ENCODE measurements at places on chromosomes 1 and 21.

DNA sequence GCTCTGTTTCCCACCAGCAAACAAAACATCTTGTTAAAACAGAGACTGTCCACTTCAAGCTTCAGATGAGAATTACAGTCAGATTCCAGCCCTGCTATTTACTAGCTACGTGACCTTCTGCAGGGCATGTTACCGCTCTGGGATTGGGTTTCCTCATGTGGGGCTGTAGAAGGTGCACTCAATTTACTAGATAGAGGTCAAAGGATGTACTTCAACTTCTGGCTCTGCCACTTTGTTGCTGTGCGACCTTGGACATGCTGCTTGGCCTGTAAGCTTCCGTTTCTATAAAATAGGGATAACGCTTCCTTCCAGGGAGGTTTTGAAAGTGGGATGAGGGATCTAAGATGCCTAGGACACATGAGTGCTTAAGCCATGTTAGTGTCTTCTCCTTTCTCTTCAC is 46.0 kb upstream of the LRIG2 start:
- DNase-seq = no peak

- DNase-seq = peak; percentile 61
Measured at GRCh38 chr1:157963713-157964112, 29.7 kb upstream of the KIRREL1 start.

- DNase-seq = no peak
Measured at GRCh38 chr1:223231011-223231572, 88.0 kb upstream of the TLR5 start.

DNA sequence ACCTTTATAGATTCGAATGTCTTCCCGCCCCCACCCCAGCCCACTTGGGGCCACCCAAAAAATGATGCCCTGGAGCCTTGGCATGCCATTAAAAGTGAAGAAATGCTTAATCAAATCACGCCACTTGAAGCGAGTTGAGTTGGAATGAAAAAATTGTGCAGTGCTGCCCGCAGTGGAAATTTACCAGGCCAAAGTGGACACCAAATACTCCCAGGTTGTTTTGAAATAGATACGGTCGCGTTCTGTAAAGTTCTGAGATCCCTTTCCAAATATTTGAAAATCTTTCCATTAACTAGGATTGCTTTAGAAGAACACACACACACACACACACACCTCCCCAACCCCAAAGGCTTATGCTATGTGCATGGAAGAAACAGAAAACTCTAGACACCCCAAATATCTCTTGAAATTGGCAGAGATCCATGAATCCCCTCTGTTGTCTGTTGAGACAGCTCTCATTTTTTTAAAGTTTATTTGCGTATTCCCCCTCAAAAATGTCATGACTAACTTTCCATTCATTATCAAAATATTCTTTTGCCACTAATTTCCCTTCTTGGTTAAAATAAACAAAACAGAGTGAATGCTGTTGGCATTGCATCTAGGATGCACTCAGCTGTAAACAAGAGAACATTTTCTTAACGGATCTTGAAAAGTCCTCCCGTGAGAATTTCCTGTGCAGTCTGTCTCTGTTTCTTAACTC is 142.3 kb upstream of the KCNE2 start:
- DNase-seq = no peak

- DNase-seq = no peak
Measured at GRCh38 chr1:33348194-33348593, 27.3 kb upstream of the A3GALT2 start.

GRCh38 chr1:18734461-18735223 is 104.0 kb downstream of the PAX7 start:
- no peak for DNase-seq

GRCh38 chr1:168906367-168906766 is 177.4 kb upstream of the DPT start:
- no peak for DNase-seq

GRCh38 chr1:219174460-219175211 is 958 bp downstream of the LYPLAL1 start:
- no peak for DNase-seq

GRCh38 chr1:173479649-173480048 is 2.5 kb downstream of the PRDX6 start:
- no peak for DNase-seq

GRCh38 chr1:87156124-87156523 is 172.6 kb upstream of the LMO4 start:
- no peak for DNase-seq

GRCh38 chr1:208834381-208835096 is 590.4 kb upstream of the PLXNA2 start:
- DNase-seq = no peak

DNA sequence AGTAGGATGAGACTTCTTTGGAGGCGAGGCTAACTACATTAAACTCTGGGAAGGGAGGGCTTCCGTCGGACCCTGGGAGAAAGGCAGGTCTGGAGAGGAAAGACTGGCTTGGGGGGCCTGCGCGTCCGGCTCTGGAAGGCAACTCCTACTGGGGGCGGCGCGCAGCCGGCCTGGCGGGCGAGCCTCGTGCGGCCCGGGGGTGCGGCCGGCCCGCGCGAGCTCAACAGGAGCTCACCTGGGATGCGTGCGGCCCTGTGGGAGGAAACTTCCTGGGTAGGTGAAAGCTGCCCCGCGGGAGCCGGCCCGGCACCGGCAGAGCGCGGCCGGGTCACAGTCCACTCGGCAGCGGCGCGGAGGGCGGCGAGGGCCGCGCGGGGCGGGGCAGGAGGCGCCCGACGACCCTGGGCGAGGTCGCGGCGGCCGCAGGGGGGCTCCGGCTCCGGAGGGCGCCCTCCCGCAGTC is 449 bp downstream of the EPS15 start:
- DNase-seq = peak; percentile 47

DNA sequence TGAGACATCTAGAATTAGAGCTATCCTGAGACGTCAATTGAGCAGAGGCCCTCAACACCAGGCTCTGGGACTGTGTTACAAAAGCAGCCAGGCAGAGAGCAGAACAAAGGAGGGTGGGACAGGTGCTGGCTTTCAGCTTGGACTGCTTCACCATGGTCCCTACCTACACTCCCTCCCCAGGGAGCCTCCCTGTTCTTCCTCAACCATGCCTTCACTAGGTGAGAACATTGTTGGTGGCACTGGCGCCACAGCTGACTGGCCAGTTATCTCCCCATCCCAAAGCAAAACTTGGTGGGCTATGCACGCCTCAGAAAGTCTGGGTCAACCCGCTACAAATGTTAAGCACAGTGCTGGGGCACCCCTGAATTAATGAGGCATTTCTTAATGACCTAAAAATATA is 87.8 kb downstream of the NMNAT2 start:
- DNase-seq = no peak

GRCh38 chr1:167156466-167156865 is 62.6 kb downstream of the STYXL2 start:
- no peak for DNase-seq

- no peak for DNase-seq
Measured at GRCh38 chr1:32786856-32787255, 30.3 kb downstream of the YARS1 start.

- DNase-seq = peak; percentile 44
Measured at GRCh38 chr21:46325073-46325912, 1.3 kb downstream of the PCNT start.

GRCh38 chr1:175419684-175420517 is 227.3 kb upstream of the KIAA0040 start:
- DNase-seq = no peak

- no peak for DNase-seq
Measured at GRCh38 chr1:44576456-44577150, 97.7 kb downstream of the TMEM53 start.

DNA sequence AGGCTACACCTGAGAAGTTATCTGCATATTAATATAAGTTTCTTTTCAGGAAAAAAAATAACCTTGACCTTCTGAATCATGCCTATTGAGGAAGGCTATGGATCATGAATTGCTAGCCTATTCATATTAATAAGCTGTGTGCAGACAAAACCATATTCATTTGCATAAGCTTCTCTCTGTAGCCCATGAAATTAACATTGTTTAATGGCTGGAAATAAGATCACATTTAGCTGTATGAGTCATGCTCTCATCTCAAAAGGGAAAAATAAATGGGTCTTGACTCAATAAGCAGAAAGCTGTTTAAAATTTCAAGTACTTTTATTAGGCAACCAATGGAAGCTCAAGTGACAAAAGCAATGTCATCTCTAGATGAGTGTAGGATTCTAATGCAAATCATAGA is 330.0 kb upstream of the DEPDC1 start:
- DNase-seq = no peak

DNA sequence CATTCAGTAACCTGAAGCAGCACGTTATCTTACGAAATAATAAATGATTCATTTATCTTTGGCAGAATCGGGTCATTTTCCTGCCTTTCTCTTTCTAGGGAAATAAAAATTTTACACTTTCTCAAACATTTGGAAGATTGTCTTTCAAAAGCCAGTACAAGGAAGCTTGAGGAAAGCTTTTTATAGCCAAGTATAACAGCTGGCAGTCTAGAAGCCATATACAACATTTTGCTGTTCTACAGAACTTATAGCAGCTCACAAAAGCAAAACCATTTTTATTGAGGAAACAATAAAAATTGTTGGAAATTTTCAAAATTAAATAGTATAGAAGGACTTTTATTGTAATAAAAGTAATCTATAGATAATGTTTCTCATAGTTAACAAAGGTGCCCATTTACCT is 448.6 kb downstream of the SMYD3 start:
- no peak for DNase-seq

GRCh38 chr1:163094182-163094581 is 25.0 kb downstream of the RGS4 start:
- no peak for DNase-seq

DNA sequence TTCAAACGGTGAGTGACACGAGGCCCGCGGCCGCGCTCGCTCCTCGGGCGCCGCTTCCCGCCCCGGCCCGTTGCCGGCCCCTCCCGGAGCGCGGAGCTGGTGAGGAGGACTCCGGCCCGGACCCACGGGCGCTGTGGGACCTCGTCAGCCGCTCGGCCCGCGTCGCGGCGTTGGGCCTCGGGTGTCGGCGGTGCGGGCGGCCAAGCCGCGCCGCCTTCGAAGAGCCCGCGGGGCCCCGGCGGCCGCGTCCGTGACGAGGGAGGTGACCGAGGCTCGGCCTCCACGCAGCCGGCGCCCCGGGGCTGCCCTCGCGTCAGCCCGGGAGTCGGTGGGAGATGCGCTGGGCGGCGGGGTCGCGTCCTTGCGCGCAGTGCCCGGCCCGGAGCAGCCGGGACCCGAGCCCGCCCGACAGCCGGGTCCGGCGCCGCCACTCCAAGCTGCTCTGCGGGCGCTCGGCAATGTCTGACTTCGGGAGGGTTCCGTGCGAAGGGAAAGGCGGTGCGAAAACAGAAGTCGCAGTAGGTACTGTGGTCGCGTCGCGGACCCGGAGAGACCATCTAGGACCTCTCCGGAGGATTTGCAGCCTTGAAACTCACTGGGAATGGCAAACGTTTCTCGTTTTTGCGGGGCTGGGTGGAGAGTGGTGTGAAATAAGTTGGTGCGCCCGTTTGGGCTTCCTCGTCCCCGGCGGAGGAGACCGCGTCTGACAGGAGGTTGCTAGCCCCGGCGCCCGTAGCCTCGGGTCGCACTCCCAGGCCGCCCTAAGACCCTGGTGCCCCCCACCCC is 829 bp downstream of the SPEN start:
- DNase-seq = peak; percentile 56

DNA sequence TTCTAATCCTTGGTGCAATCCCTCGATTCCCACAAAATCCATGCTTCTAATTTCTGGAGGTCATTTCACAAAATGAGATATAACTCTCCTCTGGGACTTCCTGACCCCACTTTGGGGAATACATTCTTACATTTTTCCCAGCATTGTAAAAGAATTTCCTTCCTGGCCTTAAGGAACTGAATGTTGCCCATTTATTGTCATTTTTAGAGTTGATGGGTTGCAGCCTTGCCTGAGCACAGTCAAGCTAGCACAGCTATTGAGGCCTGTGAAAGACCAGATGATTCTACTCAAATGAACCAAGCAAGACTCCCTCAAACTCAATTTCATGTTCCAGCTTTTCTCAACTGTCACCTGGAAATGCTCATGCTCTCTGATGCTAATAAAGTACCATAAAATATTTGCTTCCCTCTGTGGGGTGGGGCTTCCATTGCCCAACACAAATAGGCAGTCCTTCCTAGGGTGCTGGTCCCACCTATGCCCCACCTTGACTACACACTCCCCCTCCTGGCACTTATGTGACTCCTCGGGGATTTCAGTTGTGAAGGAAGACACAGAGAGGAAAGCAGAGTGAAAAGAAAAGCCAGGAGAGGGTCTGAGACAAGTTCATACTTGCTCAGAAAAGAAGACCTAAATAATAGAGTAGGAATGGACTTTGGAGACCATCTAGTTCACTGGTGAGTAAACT is 24.0 kb upstream of the CDC7 start:
- no peak for DNase-seq

GRCh38 chr1:32965251-32965747 is 690 bp upstream of the RNF19B start:
- no peak for DNase-seq

DNA sequence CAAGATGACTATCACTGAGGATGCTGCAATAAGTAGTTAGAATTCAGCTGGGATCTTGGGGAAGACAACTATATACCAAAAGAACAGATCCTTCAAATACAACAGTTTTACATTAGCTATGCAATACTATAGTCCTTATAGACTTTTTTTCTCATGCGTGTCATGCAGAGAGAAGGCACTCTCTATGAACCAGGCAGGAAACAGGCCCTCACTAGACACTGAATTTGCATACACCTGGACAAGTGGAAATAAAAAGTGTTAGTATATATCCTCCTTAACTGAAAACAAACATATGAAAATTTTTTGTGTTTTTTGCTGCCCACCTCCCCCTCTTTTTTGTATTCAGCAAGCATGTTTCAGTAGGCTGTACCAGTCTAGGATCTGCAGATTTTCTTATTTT is 29.9 kb downstream of the TMCO1 start:
- DNase-seq = no peak

- DNase-seq = no peak
Measured at GRCh38 chr1:112527266-112528010, 18.7 kb downstream of the WNT2B start.

DNA sequence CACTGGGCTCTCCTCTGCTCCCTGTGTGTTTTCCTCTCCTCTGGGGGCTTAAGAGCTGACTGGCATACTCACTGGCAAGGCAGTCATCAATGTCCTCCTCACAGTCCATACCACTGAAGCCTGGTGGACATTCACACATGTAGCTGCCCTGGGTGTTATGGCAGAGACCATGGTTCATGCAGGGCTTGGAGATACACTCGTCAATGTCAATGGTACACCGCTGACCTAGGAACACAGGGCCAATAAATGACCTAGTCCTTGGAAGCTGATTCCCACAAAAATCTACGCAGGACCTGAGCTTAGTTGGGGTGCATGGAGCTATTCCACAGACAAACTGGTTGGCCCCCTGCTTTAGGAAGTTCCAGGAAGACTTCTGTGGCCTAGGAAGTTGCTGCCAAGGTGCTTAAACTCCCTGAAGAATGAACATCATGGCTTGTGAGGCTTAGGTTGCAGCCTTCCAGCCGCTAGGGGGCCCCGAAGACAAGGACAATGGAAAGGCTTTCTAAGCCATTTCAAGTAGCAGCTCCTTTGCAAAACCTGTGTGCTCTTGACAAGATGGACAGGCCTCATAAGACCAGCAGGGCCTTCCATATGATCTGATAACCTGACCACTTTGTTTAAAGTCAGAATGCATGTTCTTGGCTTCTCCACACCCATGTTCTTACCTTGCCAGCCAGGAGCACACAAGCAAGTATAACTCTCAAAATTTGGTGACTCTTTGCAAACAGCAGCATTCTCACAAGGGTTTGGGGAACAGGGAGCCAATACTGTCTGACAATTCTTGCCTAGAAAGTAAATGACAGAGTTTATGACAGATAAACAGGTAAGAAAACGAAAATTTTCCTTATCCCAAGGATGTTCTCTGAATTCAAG is 52.3 kb upstream of the ADAM30 start:
- peak; percentile 80 for DNase-seq

GRCh38 chr1:93756657-93757056 is 75.0 kb upstream of the BCAR3 start:
- DNase-seq = no peak

- no peak for DNase-seq
Measured at GRCh38 chr1:29330856-29331255, 94.5 kb downstream of the PTPRU start.

Data from stimulated activated CD4-positive, alpha-beta T cell treated with anti-CD3 and anti-CD28 coated beads, Interleukin-4, amount 100 ng/mL, for 1 hour (primary cell).